ENCODE measurements at places on chromosomes 6 and 20.

DNA sequence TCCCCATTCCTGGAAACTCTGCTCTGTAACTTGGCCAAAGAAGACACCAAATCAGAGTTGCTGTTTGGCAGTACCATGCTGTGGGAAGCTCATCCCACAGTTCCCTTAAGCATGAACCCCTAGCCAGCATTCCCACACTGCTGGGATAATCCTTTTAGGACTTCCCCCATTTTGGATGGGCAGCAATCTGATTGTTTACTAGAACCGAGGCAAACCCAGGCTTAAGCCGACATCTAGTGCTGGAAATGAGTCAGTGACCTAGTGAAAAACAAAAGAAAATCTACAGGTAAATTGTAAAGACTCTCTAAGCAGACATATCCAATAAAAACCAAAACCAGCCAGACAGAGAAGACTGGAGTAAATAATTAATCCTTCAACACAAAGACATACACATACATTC is 5.2 kb downstream of the DNAH8 start:
- no peak for DNase-seq

DNA sequence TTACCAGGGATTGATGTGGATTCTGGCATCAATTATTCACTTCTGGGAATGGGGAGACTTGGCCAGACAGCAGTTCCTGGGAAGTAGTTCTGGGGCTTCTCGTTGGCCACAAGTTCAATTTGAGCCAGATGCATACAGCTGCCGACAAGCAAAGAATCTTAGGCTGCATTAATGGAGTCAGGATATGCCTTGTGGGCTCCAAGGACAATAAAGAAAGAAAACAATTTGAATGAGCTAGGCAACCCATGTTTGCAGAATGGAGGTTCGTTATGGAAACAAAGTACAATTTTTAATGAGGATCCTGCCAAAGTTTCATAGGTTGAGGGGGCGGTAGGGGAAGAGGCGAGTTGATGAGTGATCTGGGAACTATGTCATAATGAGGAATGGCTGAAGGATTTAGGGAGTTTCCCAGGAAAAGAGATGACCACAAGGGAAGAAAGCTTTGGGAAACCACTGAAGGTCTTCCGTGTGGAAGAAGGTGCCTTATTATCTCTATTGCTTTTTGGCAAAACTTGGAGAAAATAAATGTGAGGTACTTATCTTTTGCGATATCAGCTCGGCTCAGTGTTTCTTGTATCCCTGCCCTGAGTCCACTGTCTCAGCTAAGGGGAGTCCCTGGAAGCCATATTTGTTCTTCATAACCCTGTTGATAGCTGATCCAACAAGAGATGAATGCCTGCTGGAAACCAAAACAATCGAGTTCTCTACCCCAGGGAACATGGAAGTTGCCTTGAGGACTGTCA is 181.0 kb upstream of the ZNF217 start:
- DNase-seq = peak; percentile 83

- no peak for DNase-seq
Observed at GRCh38 chr6:125859727-125860126, 69.0 kb downstream of the NCOA7 start.

DNA sequence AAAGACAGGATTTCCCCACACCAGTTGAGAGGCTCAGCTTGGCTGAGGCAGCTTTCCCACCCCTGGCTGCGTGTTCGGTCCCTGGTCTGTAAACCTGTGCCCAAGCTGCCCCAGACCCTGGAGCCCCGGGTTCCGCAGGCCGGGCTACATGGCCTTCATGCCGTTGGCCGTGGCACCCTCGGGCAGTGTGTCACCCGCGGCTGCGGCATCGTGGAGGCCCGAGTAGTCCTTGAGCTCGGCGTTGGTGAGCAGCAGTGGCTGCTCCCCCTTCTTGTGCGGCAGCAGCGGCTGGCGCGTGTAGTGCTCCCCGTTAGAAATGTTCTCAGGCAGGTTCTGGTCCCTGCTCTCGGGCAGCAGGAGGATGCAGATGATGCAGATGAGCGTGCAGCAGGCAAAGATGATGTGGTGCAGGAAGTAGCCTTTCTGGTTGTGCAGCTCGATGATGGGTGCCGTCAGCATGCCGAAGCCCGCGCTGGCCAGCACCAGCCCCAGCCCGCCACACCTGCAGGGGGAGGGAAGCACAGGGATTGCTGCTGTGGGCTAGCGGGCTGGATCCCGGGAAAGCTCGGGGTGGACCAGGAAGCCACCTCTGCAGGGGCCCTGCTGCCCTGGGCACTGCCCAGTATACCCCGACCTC is 14.3 kb downstream of the PSMG4 start:
- DNase-seq = no peak

GRCh38 chr6:169141671-169142537 is 111.7 kb downstream of the THBS2 start:
- DNase-seq = no peak

All from RWPE2 (cell line).